Stimulated activated CD8-positive, alpha-beta memory T cell treated with anti-CD3 and anti-CD28 coated beads, Interleukin-15, amount 100 ng/mL, for 4 hours (primary cell): ENCODE measurements at places on chromosomes 2 and 18.

GRCh38 chr2:128635361-128635900, 316.8 kb upstream of the HS6ST1 start:
- no peak for DNase-seq

- no peak for DNase-seq
Observed at GRCh38 chr2:153455861-153456260, 22.7 kb downstream of the RPRM start.

DNA sequence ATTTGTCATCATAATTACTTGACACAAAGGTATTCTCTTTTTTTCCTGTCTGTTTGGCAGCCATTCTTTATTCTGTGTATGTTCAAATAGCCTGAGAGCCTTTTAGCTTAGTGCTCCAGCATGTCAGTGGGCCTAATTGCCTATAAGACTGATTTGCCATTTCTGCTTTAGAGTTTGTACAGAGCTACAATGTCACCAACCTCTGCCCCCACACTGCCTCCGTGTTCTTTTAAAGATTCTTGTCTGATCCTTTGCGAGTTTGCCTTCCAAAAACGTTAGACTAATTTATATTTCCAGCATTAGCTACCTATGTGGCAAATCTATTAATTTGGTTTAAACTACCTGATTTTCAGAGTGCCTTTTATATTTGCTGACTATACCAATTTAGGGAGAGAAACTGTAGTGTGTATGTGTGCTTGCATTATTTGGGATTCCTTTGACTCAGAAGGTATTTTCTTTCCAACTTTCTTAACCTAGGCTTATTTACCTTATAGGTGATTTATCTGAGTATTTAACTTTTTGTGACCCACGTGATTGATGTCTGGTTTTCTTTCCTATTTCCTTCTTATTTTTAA, 70.8 kb downstream of the FAM117B start:
- no peak for DNase-seq

DNA sequence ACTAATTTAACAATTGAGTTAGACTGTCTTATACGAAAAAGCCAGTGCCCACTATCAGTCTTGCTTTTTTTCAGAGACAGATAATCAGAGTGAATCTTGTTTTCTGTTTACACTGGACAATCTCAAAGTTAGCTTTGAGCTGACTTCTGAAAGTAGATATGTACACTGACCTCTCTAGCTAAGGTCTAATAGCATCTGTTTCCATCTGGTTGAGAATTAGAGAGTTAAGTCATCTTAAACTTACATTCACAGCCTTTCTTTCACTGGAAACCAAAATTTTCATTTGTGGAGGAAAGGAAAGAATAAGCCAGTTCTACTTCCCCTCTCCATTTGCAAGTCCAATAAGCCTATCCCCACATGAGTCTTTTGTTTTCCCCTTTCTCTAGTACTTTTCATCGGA, 89.3 kb downstream of the VRK2 start:
- no peak for DNase-seq

DNA sequence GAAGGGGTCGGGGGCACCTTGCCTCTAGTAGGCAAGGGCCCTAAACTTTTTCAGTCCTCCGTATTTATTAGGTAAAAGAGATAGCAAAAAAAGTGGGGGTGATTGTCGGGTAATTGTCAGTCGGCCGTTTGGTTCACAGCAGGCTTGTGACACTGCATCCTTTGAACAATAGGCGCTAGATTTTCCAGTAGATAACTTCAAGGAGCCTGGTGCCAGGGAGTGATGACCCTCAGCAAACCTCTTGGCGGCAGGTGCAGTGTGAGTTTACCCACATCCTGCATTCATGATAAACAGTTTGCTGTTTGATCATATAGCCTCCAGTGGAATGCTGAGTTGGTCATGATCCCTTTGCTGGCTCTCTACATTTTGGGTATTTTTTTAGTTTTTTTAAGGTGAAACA, 22.9 kb downstream of the SERPINB8 start:
- no peak for DNase-seq

DNA sequence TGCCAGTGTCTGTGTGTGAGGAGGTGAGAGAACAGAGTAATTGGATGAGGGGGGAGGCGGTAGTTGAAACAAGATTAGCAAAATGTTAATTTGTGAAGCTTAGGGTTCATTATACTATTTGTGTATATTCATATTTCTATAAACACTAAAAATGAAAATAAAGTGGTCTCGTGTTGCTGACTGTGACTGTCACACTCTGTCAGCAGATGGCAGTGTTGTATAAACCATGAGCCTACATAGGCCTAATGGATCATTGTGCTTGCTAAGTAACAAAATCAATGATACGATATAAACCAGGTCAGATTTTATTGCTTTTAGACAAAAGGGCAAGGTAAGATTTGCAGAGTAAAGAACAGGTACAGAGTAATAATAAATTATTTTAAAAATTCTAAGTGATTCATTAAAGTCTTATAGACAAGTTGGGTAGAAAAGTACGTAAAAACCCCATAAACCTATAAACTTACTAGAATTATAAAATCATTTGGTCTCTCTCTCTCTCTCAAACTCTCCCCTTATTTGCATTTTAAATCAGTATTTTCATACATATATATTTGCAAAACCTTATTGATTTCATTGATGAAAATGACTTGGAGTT, 182.7 kb downstream of the RPIA start:
- no peak for DNase-seq

- DNase-seq = no peak
Observed at GRCh38 chr2:238659231-238659630, 188.7 kb upstream of the TWIST2 start.

DNA sequence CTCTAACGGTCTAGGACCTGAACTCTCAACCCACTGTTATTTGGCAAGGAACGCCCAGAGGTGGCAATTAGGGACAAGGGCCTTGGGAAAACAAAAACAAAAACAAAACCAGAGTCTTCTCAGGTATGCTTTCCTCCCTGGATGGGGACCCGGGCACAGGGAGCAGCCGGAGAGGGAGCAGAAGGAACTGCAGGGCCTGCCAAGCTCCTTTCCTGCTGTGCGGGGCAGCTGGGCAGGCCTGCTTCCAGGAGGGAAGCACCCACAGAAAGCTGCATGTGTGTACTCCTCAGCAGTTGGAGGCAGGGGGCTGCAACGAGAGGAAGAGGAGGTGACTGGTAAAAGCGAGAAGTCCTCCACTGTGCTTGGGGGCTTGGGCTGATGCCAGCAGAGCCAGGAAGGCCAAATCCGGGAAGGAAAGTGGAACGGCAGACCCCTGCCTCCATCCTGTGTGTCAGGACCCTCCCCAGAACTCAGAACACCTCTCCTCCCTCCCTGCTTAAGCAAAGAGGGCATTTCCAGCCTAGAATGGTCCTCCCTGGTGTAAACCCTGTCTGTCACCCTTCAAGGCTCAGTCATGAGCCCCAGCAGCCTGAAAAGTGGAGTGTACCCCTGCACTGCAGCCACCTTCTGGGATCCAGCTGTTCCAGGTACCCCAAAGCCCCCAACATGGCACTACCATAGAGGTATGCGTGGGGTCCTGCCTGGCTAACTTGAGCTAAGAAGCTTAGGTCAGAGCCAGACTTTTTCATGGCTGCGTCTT, 56.3 kb downstream of the DNMT3A start:
- DNase-seq = no peak

GRCh38 chr2:64551851-64552250, 27.7 kb downstream of the AFTPH start:
- DNase-seq = no peak

DNA sequence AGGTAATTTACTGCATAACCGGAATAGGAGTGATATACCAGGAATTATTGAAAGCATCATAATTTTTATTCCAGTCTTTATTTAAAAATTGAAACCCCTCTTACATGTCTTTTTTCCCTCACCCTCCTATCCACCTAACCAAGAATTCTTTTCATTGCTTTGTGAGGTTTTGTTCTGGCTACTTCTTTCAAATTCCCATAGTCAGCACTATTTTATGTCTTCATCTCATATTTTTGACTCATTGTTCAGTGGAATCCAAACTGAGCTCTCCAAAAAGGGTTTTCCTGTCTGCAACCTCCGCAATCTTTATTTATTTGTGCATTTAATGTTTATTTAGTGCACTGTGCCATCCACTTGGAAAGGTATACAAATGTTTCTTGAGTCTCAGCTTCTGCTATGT, 128.5 kb downstream of the DOK6 start:
- no peak for DNase-seq
